ENCODE measurements at places on chromosomes 11 and 22.

- no peak for DNase-seq
These were observed 26.3 kb downstream of the STK33 start for GRCh38 chr11:8567602-8568198.

- no peak for DNase-seq
These were observed 145.1 kb downstream of the SWAP70 start for GRCh38 chr11:9808943-9809342.

- DNase-seq, result no peak
These were observed 59.6 kb downstream of the THAP12 start for GRCh38 chr11:76321340-76321739.

DNA sequence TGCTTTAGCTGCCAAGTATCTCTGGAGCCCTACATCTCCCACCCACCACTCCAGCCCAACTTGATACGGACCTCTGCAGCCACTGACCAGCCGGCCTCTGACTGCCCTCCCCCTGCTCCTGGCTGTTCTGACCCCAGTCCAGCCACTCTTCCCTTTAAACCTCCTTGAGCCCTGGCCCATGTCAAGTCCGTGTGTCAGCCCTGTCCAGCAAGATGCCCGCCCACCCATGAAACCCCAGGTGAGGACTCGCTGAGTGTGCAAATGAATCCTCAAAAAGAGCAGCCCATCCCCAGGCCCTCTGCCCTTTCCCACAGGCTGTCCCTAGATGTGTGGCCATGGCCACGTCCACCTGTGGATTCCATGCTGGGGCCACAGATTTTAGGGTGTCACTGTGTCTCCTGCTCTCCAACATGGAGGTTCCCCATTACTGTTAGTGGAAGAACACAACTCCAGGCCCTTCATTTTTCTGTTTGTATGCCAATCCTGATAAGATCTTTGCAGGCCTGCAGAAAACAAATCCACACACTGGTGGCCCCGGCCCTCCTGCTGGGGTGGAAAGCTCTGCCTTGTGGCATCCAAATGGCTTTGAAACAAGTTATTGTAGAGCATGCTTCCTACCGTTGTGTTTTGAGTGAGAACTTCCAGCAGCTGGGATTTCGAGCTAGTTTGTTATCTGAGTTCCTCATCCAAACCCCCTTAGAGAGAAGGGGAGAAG, 22.7 kb upstream of the ADORA2A start:
- DNase-seq, result no peak

- DNase-seq, result no peak
These were observed 179.9 kb upstream of the C11orf87 start for GRCh38 chr11:109241988-109242536.

- DNase-seq, result no peak
These were observed 71.5 kb downstream of the FBLN1 start for GRCh38 chr22:45574069-45574703.

GRCh38 chr11:17280494-17281127, 4.1 kb downstream of the NUCB2 start:
- no peak for DNase-seq

- no peak for DNase-seq
These were observed 62.2 kb downstream of the CLMP start for GRCh38 chr11:123132881-123133280.

- peak; percentile 77 for DNase-seq
These were observed 12.7 kb upstream of the ARHGEF17 start for GRCh38 chr11:73295241-73295995.

DNA sequence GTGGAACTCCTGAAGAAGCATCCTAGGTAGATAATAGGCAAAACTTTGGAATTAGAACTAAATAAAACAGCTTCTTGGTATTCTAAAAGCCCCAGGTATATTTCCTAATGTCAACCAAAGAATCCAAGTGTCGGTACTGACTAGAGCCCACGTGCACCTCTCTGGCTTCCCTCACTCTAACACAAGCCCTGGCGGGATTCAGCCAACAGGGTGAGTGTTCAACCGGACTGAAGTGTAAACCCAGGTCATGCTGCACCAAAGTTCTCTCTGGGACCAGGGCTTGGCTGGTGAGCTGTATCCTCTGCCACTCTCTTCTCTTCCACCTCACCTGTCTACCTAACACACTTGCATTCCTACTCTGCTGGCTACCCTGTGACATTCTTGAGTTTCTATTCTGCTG, 40.1 kb downstream of the USP28 start:
- no peak for DNase-seq

- no peak for DNase-seq
These were observed 25.4 kb upstream of the MYH9 start for GRCh38 chr22:36413022-36413775.

GRCh38 chr22:36936362-36937116, 23.1 kb downstream of the CSF2RB start:
- no peak for DNase-seq

DNA sequence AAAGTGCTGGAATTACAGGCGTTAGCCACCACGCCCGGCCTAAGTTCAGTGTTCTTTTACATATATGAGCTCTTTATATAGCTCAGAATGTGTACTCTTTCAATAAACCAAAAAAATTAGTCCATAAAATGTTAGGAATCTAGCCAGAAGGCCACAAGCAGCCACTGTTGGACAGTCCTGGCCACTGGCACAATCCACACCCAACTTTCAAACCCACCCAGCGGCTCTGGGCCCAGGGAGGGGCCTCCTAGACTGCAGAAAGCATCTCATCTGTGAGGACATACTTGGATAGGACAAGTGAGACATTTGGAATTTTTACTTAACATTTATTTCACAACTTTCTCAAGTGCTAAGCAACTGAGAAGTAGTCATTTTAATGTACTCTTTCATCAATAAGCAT, 6.4 kb downstream of the PACSIN2 start:
- no peak for DNase-seq

GRCh38 chr11:115893461-115894099, 389.4 kb upstream of the CADM1 start:
- DNase-seq, result no peak

DNA sequence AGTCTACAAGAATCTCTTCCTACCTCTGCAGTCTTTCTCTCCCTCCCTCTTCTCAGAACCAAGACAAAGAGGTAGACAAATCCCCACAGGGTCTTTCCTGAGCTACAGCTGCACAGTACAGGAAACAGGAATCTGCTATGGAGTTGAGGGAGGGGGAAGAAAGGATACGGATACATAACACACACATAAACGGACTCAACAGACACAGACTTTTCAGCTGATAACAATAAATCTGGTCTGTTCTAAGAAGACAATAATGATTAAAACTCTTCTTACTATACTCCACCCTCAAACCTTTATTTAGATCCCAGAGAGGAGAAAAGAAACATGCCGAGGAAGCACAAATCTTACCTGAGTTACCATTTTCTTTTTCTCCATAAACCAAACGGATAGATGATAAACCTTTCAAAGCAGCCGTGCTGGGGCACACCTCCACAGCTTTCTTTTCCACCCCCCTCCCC, 122.2 kb downstream of the APOL5 start:
- no peak for DNase-seq

- no peak for DNase-seq
These were observed 86.3 kb downstream of the SNX19 start for GRCh38 chr11:130829920-130830511.

DNA sequence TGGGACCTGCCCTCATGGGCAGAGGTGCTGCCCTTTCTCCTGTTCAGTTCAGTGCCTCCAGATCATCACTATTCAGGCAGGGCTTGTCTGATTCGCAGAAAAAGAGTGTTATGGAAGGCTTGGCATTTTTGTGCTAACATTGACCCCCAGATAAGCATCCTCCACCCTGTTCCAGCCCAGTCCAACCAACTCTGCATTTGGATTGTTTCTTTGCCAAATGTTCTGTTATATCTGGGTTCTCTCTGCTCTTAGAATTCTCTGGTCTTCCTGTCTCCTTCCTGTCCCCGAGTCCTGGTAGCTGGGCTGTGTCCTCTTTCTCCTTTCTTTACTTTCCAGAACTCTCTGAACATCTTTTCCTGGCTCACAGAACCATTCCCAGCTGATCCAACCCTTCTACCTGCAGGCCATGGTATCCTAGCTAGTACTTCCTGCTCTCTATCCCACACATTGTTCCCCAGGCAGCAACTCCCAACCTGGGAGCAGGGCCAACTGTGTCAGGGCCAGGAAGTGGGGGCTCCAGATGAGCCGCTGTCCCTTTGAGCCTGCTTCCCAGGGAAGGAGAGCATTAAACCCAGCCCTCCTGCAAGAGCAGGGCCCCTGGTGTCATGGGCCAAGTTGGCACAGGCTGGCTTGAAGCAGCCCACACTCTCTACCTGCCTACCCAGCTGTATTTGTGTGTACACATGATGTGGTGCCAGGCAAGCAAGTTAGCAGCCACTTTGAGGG, 280.7 kb upstream of the CADM1 start:
- DNase-seq, result no peak

GRCh38 chr11:123188508-123189165, 6.4 kb downstream of the CLMP start:
- no peak for DNase-seq

DNA sequence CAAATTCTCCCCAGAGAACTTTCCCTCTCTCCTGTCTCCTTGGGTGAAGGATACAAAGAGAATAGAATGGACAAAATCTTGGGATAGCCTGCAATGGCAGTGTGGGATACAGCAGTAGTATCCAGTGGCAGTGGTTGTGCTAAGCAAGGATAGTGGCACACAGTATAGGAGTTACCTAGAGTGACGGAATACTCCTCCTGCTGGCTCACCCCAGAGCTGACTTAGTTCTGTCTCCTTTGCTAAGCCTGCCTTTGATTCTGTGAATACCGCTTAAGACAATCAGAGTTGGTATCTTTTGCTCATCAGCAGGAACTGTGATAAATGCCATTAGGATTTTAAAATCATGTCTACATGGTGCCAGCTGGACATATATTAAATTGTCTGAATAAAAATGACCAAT, 404.3 kb downstream of the JRKL start:
- DNase-seq, result no peak

DNA sequence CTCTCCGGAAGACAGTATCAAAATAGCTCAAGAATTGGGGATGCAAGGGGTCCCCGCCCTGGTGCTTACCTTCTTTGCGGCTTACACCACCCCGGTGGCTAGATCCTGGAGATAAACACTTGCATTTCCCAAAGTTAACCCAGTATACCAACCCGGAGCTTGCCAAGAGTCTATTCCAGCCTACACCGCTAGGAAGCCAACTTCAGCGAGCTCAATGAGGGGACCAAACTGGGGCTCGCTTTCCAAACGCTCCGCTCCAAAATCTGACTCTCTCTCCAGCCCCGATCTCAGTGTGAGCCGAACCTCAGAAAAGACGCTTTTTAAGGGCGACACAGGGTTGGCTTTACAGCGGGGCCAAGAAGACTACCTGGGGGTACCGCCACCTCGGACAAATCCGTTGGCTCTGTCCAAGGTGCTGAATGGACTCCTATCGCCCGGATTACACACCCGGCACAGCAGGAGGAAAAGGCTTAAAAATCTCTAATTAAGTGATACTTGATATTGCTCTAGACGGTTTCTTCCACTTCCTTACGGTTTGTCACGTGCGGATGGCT, 20.1 kb upstream of the BDNF start:
- no peak for DNase-seq

GRCh38 chr22:44400763-44401060, 88.0 kb upstream of the SHISAL1 start:
- no peak for DNase-seq

- no peak for DNase-seq
These were observed 83.8 kb downstream of the CCDC81 start for GRCh38 chr11:86458294-86459001.

- no peak for DNase-seq
These were observed 10.8 kb downstream of the CACNA1I start for GRCh38 chr22:39581303-39581702.

DNA sequence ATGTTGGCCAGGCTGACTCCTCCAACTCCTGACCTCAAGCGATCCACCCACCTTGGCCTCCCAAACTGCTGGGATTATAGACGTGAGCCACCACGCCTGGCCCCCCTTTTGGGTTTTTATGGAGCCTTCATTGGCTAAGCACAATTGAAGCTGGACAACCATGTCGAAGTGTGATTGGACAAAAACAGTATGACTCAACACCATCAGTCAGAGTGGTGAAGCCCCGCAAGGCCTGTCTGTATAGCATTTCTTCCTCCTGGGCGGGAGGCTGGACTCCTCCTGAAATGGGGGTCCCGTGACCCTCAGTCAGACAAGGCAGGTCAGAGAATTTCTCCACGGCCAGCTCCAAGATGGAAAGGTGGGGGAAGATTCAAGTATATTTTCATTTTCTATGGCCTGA, 3.1 kb upstream of the PARVB start:
- DNase-seq, result no peak
